ENCODE measurements at places on chromosomes 11 and 22. TPM values are rescaled to one million over a fixed set of nuclear protein-coding genes. Genes with fewer than 3 reads are reported as not detected.

LIMK2 gene
- total RNA-seq, result 34.8 TPM

TP53AIP1 gene
- total RNA-seq, result 0.11 TPM

APOA4 gene
- 1.8 TPM for total RNA-seq

SLCO2B1 gene
- total RNA-seq, result 277 TPM

TLCD5 gene
- total RNA-seq, result 11.8 TPM

UPK3A gene
- 2.0 TPM for total RNA-seq

FGF19 gene
- 1.7 TPM for total RNA-seq

OR4D5 gene
- not detected for total RNA-seq

TMEM25 gene
- 53.8 TPM for total RNA-seq

TIMP3 gene
- total RNA-seq, result 86.4 TPM

CRYBB3 gene
- total RNA-seq, result not detected

MIAT gene
- total RNA-seq, result 0.41 TPM

CDHR5 gene
- 30.2 TPM for total RNA-seq

SLC22A12 gene
- not detected for total RNA-seq

C11orf42 gene
- total RNA-seq, result not detected

DNA sequence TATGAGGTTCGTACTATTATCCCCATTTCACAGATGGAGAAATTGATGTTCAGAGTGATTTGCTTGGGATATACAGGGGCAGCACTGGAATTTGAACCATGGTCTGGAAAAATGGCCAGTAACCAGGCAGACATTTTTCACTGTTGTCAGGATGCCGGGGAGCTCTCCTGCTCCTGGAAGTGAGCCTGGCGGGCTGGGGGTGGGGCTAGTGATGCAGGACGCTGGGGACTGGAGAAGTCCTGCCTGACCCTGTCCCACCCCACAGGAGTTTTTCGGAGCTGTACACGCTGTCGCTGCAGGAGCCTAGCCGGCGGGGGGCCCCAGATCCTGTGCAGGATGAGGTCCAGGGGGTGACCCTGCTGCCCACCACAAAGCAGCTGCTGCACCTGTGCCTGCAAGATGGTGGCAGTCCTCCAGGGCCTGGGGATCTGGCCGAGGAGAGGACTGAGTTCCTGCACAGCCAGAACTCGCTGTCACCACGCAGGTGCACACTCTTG lies 11.1 kb downstream of the SIPA1 start:
- peak; percentile 34 for DNase-seq

- DNase-seq, result peak; percentile 77
Observed at GRCh38 chr11:61162092-61162941, 1.1 kb upstream of the VPS37C start.

- peak; percentile 81 for DNase-seq
Observed at GRCh38 chr11:107397357-107397756, 60.3 kb downstream of the CWF19L2 start.

- no peak for DNase-seq
Observed at GRCh38 chr11:11538277-11538960, 83.4 kb downstream of the GALNT18 start.

DNA sequence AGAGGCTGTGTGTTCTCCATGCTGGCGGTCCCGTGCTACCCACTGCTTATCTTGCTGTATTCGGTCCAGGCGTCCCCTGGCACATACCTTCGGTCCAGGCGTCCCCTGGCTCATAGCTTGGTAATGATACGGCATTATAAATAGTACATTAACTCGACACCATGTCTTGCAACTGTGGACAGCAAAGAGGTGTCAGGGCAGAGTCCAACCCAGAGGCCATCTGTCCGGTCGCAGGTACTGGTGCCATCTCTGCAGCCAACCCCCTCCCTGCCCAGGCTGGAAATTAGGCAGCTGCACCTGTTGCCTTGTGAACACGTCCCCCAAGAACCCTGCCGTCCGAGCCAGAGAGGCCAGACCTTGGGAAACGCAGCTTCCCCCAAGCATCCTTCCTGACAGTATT lies 634.3 kb downstream of the BRD1 start:
- no peak for DNase-seq

DNA sequence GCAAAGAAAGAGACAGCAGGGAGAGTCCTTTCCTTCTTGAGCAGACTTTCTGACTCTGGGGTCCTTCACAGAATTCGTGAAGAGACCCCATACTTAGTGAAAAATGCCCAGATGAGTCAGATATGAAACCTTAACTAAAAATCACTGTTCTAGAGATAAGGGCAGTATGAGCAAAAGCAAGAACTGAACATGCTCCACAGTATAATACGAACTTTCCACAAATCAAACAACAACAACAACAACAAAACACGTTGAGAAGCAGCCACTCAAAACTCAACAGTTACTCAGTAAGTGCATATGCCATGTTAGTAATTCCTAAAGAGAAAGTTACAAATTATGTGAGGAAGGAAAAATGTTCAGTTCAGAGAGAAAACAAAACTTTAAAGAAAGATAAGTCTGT lies 44.3 kb downstream of the PITPNB start:
- DNase-seq, result no peak

DNA sequence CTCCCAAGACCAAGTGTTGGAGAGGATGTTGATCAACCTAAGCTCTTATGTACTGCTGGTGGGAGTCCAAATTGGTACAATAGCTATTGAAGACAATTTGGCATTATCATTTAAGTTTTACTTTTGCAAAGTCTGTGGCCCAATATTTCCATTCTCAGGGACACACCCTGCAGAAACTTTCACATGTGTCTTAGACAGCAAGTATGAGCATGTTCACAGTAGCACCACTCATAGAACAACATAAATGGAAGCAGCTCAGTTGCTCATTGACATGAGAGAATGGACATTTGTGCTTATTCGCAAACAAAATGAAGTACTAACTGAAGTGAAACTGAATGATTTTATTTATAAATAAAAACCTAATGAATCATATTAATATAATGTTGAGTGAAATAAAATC lies 135.5 kb downstream of the NOX4 start:
- DNase-seq, result no peak

- DNase-seq, result no peak
Observed at GRCh38 chr22:37333724-37334460, 51.6 kb downstream of the CYTH4 start.

DNA sequence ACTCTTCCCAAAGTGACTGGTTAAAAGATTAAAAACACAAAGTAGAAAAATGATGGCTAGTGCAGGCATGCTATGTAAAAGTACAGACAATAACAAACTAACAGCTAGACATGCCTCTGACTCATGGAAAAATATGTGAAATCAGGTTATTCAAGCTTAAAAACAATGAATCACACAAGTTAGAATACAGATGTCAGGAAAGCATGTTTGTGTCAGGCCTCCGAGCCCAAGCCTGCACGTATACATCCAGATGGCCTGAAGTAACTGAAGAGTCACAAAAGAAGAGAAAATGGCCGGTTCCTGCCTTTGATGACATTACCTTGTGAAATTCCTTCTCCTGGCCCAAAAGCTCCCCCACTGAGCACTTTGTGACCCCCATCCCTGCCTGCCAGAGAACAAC lies 110.1 kb downstream of the NOX4 start:
- DNase-seq, result no peak

GRCh38 chr11:129023968-129024676 lies 81.5 kb upstream of the TP53AIP1 start:
- peak; percentile 85 for DNase-seq

- DNase-seq, result no peak
Observed at GRCh38 chr22:49023161-49023878, 804.4 kb downstream of the BRD1 start.

GRCh38 chr11:73326929-73327811 lies 19.1 kb downstream of the ARHGEF17 start:
- DNase-seq, result no peak

DNA sequence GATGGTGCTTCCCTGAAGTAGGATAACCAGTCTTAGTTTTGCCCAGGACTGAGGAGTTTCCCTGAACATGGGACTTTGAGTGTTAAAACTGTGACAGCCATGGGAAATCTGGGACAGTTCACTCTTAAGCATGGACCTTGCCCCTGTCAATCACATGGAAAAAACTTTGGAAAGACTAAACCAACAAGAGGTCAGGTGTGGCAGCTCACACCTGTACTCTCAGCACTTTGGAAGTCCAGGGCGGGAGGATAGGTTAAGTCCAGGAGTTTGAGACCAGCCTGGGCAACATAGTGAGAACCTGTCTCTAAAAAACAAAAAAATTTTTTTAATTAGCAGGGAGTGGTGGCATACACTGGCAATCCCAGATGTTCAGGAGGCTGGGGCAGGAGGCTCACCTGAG lies 3.3 kb upstream of the AMBRA1 start:
- peak; percentile 55 for DNase-seq

DNA sequence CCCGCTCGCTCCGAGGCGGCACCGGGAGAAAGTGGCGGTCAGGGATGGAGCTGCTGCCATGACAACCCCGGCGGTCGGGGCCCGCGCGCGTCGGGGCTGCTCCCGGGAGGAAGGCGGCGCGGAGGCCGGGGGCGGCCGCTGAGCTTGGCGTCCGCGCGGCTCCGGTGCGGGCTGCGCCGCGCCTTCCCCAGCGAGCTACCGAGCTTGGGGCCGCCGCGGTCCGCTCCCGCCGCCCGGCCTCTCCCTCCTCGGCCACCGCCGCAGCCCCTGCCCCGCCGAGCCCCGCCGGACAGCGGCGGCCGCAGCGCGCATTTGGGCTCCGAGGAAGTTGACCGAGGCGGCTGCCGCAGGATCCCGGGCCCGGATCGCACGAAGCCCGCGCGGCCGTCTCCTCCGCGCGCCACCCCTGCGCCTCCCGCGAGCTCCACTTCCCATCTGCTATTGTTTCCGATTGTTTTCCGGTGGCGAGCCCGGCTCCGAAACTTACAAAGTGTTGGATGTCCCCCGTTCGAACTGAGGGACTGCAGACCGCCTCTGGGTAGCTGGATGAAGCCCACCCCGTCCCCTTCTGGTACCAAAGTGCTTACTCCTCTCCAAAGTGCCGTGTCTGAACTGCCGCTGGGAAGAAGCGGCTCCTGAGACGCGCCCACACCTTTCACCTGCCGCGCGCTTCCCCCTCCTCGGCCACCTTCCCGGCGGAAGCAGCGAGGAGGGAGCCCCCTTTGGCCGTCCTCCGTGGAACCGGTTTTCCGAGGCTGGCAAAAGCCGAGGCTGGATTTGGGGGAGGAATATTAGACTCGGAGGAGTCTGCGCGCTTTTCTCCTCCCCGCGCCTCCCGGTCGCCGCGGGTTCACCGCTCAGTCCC lies 540.3 kb downstream of the NTM start:
- DNase-seq, result no peak

GRCh38 chr11:22163394-22163797 lies 29.5 kb upstream of the ANO5 start:
- no peak for DNase-seq

GRCh38 chr11:19838994-19839768 lies 126.5 kb downstream of the NAV2 start:
- no peak for DNase-seq

- no peak for DNase-seq
Observed at GRCh38 chr11:719214-720016, 13.4 kb downstream of the EPS8L2 start.

DNA sequence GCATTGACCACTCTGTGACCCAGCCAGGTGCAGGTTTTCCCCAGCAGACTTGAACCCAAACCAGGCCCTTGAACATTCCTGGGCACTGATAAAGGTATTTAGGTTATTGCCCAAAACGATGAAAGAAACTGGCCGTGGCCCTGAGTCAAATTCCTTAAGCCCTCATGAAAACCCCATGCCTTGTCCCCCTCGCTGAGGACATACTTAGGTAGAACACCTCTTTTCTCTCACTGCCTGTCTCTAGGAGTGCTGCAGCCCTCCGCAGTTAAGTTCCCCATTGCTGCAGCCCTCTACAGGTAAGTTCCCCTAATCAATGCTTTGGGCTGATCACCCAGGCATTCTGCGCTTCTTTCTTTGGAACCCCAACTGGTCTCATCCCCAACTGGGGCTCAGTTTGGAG lies 961.6 kb downstream of the TBC1D22A start:
- no peak for DNase-seq

- no peak for DNase-seq
Observed at GRCh38 chr22:50184902-50185374, 775 bp upstream of the TRABD start.

GRCh38 chr22:45585437-45585755 lies 82.7 kb downstream of the FBLN1 start:
- DNase-seq, result no peak

GRCh38 chr11:122093731-122094275 lies 22.2 kb downstream of the BLID start:
- DNase-seq, result no peak

DNA sequence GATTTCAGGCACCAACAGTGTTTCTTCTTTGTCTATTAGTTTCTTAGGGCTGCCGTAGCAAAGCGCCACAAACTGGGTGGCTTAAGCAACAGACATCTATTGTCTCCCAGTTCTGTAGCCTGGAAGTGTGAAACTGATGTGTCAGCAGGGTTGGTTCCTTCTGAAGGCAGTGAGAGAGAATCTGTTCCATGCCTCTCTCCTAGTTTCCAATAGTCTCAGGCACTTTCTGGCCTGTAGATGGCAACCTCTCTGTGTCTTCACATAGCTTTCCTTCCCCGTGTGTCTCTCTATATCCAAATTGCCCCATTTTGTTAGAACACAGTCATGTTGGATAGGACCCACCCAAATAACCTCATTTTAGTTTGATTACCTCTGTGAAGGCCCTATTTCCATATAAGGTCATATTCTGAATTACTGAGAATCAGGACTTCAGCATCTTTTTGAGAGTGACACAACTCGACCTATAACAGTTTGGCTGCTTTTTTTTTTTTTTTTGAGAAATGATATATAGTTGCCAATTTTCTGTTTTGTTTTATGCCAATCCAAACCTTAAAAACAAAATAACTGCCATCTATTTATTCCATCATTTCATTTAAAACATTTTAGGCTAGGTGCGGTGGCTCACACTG lies 108.2 kb downstream of the SLC36A4 start:
- peak; percentile 52 for DNase-seq

DNA sequence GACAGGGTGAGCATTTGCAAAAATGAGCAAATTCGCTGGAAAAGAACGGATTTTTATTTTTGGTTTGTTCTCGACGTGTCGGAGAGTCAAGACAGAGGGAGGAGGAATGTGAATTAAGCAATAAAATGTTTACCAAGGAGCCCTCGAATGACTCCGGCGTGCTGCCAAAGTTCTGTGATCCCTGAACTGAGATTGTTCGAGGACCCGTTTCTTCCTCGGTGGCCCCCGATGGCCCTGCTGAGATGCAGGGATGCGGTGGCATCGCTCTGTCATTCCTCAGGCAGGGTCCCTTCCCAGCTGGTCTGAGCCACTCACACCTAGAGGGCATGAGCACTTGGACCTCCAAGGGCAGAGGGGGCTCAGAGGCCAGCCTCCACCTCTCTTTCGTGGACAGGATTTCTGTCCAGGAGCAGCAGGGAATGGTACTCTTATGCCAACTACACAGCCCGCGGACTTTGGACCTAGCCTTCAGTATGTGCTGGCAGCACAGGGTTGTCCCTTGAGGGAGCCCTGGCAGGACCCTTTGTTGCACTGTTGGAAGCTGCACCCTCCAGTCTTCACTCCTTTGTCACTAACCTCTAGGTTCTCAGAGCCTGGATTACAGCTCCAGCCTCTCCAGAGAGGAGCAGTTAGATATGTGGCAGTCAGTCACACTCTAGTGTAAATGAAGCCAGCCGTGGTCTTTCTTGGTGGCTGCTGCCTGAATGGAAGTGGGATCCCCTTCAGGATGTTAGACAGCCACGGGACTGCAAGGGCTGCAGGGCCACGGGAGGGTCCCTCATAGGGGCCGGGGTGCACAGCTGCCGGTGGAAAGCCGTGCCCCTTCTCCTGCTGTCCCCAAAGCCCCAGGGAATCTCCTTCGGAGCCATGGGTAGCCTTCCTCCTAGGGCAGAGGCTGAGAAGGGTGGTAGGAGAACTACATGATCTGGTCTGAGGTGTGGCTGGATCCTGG lies 109.4 kb upstream of the ANO1 start:
- DNase-seq, result no peak

All from Caco-2 (cell line).